Tongue (tissue), 3 donors: ENCODE measurements at places on chromosomes 16 and 17. TPM values are rescaled to one million over a fixed set of nuclear protein-coding genes. Genes with fewer than 3 reads are reported as not detected.

DNA sequence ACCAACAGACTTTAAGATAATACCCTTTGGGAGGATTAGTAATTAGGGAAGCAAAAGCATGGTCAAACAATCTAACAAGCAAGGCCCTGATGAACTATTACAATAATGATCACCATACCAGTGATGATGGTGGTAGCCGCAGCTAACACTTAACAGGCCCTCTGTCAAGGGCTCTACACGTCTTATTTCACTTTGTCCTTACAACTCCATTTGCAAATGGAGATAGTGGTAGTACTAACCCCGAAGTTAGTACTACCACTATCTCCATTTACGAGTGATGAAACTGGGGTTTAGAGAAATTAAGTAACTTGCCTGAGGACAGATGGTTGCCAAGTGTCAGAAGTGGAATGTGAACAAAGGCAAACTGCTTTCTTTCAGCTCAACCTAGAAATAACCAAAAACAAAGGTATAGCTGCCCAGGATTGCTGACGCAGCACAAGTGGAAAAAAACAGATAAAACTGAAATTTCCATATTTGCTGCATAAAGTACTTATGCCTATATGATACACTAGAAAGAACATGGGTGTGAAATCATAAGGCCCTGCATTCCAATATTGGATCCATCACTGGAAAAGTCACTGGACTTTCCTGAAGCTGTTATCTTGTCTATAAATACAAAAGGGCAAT lies 24.6 kb downstream of the CEP112 start:
- no peak for DNase-seq

DNA sequence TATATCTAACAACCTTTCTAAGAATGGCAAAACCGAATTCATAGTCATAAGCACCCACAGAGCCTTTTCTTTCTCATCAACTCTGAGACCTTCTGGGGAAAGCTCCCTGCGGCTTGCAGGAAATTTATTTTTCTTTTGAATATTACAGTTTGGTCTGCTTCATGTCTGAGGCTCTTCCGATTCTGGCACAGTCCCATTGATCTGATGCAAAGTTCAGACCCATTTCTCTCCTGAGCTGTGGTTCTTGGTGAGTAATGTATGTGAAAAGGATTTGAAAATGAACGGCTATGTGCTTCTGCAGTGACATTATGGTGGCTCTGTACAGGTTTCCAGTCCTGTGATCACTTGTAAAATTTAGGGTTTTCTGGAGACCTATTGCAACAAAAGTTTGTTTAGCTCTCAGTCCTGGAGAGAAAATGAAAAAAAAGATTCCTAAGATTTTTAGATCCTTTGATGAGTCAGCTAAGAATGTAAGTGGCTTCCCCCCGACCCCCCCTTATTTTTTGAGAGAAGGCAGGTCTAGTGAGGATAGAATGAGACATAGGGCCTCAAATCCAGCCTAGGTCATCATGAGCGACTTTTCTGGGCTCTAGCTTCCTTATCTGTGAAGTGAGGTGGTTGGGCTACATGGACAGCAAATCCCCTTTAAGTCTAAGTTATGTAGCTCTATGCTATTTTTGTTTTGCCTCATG lies 4.6 kb downstream of the GAN start:
- DNase-seq = no peak

DNA sequence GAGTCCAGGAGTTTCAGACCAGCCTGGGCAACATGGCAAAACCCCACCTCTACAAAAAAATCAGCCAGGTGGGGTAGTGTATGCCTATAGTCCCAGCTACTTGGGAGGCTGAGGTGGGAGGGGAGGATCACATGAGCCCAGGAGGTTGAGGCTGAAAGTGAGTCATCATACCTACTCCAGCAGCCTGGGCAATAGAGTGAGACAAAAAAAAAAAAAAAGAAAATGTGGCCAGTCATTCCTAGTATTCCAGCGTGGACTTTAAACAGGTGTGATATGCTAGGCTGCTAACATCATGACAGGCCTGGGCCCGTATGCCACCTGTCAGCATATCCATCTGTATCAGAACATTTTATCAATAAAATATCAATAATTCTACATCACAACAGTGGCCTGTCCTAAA lies 143.3 kb downstream of the AATF start:
- DNase-seq = no peak

GRCh38 chr17:76599694-76600460 lies 14.2 kb upstream of the ST6GALNAC2 start:
- peak; percentile 48 for DNase-seq

GRCh38 chr17:49085565-49086315 lies 46.8 kb upstream of the B4GALNT2 start:
- no peak for DNase-seq

CCDC154 gene
- total RNA-seq = 0.51 TPM

SLC38A8 gene
- not detected for total RNA-seq

FAM20A gene
- total RNA-seq = 6.5 TPM

MYCBPAP gene
- total RNA-seq = 0.21 TPM

TMEM235 gene
- not detected for total RNA-seq
